HEK293T (cell line): ENCODE measurements at places on chromosomes 13 and 19.

GRCh38 chr19:33504058-33504444 lies 17.5 kb downstream of the PEPD start:
- no peak for DNase-seq

DNA sequence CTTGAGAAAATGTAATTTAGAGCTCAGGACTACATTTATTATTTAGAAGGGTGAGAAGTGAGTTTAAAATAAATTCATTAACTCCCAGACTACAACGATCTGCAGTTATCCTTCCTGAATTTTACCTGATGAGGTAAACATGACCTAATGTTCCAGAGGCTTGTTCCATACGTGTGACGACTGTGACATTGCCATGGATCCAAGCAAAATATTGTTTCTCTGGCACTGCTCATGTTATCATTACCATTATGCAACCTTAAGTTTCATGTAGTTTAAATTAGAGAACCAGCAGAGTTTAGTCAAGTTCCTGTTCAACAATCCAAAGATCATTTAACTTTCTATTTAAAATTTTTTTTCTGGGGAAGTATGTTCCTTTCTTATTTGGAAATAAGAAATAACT lies 279.6 kb downstream of the KLF5 start:
- DNase-seq: no peak

- no peak for DNase-seq
These were observed 38.4 kb upstream of the RAP2A start for GRCh38 chr13:97395447-97396136.

GRCh38 chr13:35621989-35622388 lies 145.5 kb upstream of the MAB21L1 start:
- DNase-seq: no peak

GRCh38 chr19:5358173-5358800 lies 17.7 kb upstream of the PTPRS start:
- DNase-seq: peak; percentile 31

GRCh38 chr13:95902741-95903140 lies 150.5 kb downstream of the UGGT2 start:
- no peak for DNase-seq

GRCh38 chr19:39430675-39431593 lies 4.8 kb downstream of the RPS16 start:
- DNase-seq: no peak

GRCh38 chr13:40060296-40061007 lies 405.0 kb downstream of the COG6 start:
- DNase-seq: no peak

DNA sequence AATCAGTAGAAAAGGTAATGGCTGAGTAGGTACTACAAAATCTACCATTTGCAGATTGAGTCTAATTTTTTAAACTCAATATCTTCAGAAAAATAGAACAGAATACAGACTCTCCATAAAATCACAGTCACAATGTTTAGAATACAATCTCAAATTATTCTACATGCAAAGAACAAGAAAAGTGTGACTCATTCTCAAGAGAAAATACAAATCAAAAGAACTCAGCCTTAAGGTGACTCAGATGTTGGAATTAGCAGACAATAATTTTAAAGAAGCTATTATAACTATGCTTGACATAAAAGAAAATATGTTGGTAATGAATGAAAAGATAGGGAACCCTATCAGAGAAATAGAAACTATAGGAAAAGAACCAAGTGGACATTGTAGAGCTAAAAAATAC lies 78.9 kb downstream of the RXFP2 start:
- no peak for DNase-seq

- DNase-seq: no peak
These were observed 11.5 kb upstream of the SUPT20H start for GRCh38 chr13:37070956-37071355.

GRCh38 chr19:4600893-4601292 lies 38.4 kb upstream of the TNFAIP8L1 start:
- no peak for DNase-seq

DNA sequence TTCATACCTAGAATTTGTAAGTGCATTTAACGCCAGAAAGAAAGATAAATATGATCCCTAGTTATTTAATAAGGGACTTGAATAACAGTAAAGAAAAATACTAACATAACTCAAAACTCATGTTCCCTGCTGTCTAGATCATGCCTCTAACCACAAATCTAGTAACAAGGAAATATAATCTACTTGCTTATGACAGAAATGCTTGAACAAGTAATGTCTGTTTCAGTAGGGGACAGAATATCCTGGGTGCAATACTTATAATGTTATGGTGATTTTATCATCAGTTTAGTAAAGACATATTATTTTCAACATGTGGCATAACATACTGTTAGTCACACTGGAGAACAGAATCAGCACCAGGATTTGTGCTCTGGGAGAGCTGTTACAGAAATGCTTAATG lies 861.9 kb upstream of the SLITRK1 start:
- no peak for DNase-seq
